Lung (tissue), 17 donors: ENCODE measurements at places on chromosomes 2 and 18. TPM values are rescaled to one million over a fixed set of nuclear protein-coding genes. Genes with fewer than 3 reads are reported as not detected.
A peak's percentile ranks its signal among the peaks of the same experiment; 100 is the strongest.

GRCh38 chr2:119484834-119485233, 39.4 kb downstream of the SCTR start:
- no peaks in the 10 kb centered on the region for H3K36me3 ChIP-seq
- H3K27ac ChIP-seq: peak overlapping the region; percentile 65
- H3K4me1 ChIP-seq: no peaks in the 10 kb centered on the region
- no peaks in the 10 kb centered on the region for H3K27me3 ChIP-seq

GRCh38 chr2:158205215-158205614, 103.5 kb downstream of the UPP2 start:
- no peaks in the 10 kb centered on the region for H3K36me3 ChIP-seq
- peaks cover 10% of the 10 kb centered on the region for H3K4me1 ChIP-seq
- DNase-seq: no peak
- no peak overlapping the region for H3K27ac ChIP-seq
- no peak overlapping the region for H3K4me3 ChIP-seq
- no peaks in the 10 kb centered on the region for H3K27me3 ChIP-seq

The CYTIP gene
- 21.4 TPM for total RNA-seq

The SLC14A1 gene
- total RNA-seq: 1.7 TPM

DNA sequence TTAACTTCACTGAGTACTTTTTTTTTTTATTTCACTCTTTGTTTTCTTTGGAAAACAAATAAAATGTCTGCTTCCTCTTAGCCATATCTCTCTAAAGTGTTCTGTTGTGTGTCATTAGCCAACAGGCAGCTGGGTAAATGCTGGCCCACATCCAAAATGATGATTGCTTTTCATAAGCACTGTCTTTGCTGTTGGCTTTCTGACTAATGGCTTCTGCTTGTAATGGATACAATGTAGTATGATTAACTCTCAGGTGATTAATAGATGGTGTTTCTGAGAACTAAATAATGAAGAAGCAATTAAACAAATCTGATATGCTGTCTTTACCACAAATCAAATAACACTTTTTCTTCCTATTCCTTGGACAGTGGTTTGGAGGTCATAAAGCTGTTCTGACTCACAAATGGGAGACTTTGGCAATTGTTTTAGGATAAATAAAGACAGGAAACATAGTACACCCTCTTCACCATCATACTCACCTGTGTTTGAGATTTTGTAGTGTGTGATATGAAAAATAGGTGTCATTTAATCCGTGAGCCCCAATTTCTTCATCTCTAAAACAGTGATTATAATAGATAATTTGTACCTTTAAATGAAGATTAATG, 888.4 kb downstream of the TSN start:
- H3K4me3 ChIP-seq: no peak overlapping the region
- H3K36me3 ChIP-seq: no peaks in the 10 kb centered on the region
- no peaks in the 10 kb centered on the region for H3K4me1 ChIP-seq

DNA sequence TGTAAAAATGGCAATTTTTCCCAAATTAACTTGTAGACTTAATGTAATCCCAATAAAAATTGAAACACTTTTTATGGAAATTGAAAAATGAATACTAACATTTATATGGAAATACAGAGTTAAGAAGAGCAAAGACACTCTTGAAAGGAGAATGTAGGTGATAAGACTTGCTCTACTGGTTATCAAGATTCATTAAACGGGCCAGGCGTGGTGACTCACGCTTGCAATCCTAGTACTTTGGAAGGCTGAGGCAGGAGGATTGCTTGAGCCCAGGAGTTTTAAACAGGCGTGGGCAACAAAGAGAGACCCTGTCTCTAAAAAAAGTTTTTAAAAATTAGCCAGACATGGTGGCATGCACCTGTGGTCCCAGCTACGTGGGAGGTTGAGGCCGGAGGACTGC, 29.5 kb upstream of the ZNF396 start:
- no peak overlapping the region for H3K27ac ChIP-seq
- peaks cover 2% of the 10 kb centered on the region for H3K4me1 ChIP-seq
- H3K4me3 ChIP-seq: no peak overlapping the region
- H3K27me3 ChIP-seq: no peaks in the 10 kb centered on the region
- H3K36me3 ChIP-seq: no peaks in the 10 kb centered on the region
- no peak for DNase-seq

The SERPINB13 gene
- 0.20 TPM for total RNA-seq

DNA sequence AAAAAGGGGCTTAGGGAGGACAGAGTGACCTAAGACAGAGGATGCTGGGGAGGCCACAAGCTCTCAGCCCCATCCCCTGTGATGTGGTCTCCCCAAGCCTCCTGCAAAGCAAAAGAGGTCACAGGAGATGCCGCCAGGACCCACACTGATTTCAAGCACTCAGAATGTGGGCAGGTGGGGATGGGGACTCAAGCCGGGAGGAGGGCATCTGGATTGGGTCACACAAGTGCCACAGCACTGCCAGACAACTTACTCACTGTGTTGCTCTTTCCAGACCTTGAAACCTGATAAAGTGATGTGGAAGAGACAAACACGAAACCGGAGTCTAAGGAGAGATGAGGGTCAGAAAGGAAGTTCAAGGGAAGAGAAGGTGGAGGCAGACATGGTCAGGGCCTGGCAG, 95.7 kb downstream of the TTC32 start:
- H3K4me1 ChIP-seq: no peaks in the 10 kb centered on the region
- no peak overlapping the region for H3K4me3 ChIP-seq
- DNase-seq: no peak
